Dermis microvascular lymphatic vessel endothelial cell (primary cell): ENCODE measurements at places on chromosomes 4 and X. TPM values are rescaled to one million over a fixed set of nuclear protein-coding genes. Genes with fewer than 3 reads are reported as not detected.

MAGED4 gene
- 18.9 and 33.4 TPM in 2 replicates for total RNA-seq

ZIC3 gene
- total RNA-seq = not detected in 2 replicates

NSG1 gene
- total RNA-seq = 0.13 and 0.39 TPM in 2 replicates

SSX2 gene
- not detected in 2 replicates for total RNA-seq

AFF2 gene
- total RNA-seq = 0.25 and 0.26 TPM in 2 replicates

NLGN3 gene
- under 0.01 and 0.13 TPM in 2 replicates for total RNA-seq

CENPVL2 gene
- not detected in 2 replicates for total RNA-seq

GABRA4 gene
- not detected in 2 replicates for total RNA-seq

BTC gene
- total RNA-seq = not detected in 2 replicates

SHROOM2 gene
- 5.3 and 10.1 TPM in 2 replicates for total RNA-seq

FGA gene
- not detected in 2 replicates for total RNA-seq

NCAPG gene
- total RNA-seq = 8.9 and 29.3 TPM in 2 replicates

GPR50 gene
- not detected in 2 replicates for total RNA-seq

PPBP gene
- not detected in 2 replicates for total RNA-seq

GTPBP6 gene
- 28.2 and 33.2 TPM in 2 replicates for total RNA-seq

FAM53A gene
- total RNA-seq = 0.26 and 1.4 TPM in 2 replicates

SPANXA2 gene
- not detected in 2 replicates for total RNA-seq

NAT8L gene
- under 0.01 TPM in 2 replicates for total RNA-seq

GUCY2F gene
- total RNA-seq = not detected in 2 replicates
